ENCODE measurements at places on chromosomes 1 and 21.
A peak's percentile ranks its signal among the peaks of the same experiment; 100 is the strongest.

DNA sequence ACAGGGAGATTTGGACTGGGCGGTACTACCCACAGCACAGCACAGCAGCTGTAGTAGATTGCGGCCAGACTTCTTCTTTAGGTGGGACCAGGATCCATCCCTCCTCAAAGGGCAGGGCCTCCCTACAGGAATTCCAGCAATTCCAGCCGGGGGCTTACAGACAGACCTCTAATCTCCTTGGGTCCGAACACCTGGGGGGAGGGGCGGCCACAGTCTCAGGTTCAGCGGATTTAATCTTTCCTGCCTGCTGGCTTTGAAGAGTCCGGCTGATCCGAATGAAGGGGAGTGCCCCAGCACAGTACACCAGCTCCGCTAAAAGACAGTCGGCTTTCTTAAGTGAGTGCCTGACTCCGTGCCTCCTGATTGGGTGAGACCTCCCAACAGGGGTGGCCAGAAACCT is 1708.5 kb downstream of the BRINP3 start:
- H3K4me3 ChIP-seq, result no peak overlapping the region
- no peak overlapping the region for H3K27ac ChIP-seq
- H3K4me1 ChIP-seq, result no peaks in the 10 kb centered on the region
- H3K36me3 ChIP-seq, result no peaks in the 10 kb centered on the region
- DNase-seq, result no peak
- H3K27me3 ChIP-seq, result no peaks in the 10 kb centered on the region

GRCh38 chr21:32332463-32332951 is 33.9 kb downstream of the MRAP start:
- DNase-seq, result no peak
- no peak overlapping the region for H3K27ac ChIP-seq
- no peaks in the 10 kb centered on the region for H3K27me3 ChIP-seq
- H3K4me3 ChIP-seq, result no peak overlapping the region
- H3K4me1 ChIP-seq, result no peaks in the 10 kb centered on the region
- H3K36me3 ChIP-seq, result peaks cover 81% of the 10 kb centered on the region

- no peak overlapping the region for H3K27ac ChIP-seq
- DNase-seq, result peak; percentile 32
- no peaks in the 10 kb centered on the region for H3K36me3 ChIP-seq
- peaks cover 61% of the 10 kb centered on the region for H3K27me3 ChIP-seq
- H3K4me3 ChIP-seq, result peak overlapping the region; percentile 42
These were observed 1.1 kb downstream of the SERTAD4 start for GRCh38 chr1:210233495-210234328.

DNA sequence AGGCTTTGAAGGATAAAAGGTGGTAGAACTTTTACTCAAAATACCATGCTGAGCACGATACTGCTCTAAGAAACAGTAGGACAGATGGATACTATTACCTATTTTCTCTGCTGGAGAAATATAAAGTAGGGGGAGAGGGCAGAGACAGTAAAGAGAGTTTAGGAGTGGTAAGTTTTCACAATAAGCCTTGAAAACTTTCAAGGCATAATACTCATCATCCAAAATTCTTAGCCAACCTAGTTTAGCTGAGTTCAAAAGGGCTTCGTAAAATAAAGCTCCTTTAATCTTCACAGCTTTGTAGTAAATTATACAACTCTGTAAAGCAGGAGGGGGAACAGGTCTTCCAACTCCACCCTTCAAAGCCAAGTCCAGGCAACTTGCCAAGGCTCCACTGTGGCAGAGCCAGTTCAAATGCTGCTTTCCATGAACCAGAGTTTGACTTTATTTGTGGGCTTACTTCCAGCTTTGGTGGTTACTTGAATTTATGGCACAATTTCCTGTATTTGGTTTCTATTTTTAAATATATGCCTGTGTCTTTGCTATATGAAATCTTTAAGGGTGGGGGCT is 15.5 kb downstream of the TEX38 start:
- no peak overlapping the region for H3K27ac ChIP-seq
- DNase-seq, result no peak
- H3K4me1 ChIP-seq, result peaks cover 23% of the 10 kb centered on the region
- no peak overlapping the region for H3K4me3 ChIP-seq
- peaks cover 46% of the 10 kb centered on the region for H3K36me3 ChIP-seq

- peaks cover 39% of the 10 kb centered on the region for H3K4me1 ChIP-seq
- H3K36me3 ChIP-seq, result peaks cover 56% of the 10 kb centered on the region
- no peaks in the 10 kb centered on the region for H3K27me3 ChIP-seq
- no peak overlapping the region for H3K4me3 ChIP-seq
These were observed 4.7 kb downstream of the NSUN4 start for GRCh38 chr1:46345281-46345680.

GRCh38 chr21:40386294-40386911 is 460.6 kb downstream of the DSCAM start:
- H3K36me3 ChIP-seq, result no peaks in the 10 kb centered on the region
- DNase-seq, result peak; percentile 38

DNA sequence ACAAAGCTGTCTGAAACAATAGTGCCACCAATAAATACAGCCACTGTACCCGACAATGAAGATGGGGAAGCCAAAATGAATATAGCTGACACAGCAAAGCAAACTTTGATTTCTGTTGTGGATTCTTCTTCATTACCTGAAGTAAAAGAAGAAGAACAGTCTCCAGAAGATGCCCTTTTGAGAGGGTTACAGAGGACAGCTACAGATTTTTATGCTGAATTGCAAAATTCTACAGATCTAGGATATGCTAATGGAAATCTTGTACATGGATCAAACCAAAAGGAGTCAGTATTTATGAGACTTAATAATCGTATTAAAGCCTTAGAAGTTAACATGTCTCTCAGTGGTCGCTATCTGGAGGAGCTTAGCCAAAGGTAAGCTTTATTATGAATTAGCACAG is 56.6 kb downstream of the SUCO start:
- DNase-seq, result no peak
- no peak overlapping the region for H3K4me3 ChIP-seq
- peaks cover 58% of the 10 kb centered on the region for H3K36me3 ChIP-seq
- peak overlapping the region; percentile 82 for H3K27ac ChIP-seq
- peaks cover 35% of the 10 kb centered on the region for H3K4me1 ChIP-seq

DNA sequence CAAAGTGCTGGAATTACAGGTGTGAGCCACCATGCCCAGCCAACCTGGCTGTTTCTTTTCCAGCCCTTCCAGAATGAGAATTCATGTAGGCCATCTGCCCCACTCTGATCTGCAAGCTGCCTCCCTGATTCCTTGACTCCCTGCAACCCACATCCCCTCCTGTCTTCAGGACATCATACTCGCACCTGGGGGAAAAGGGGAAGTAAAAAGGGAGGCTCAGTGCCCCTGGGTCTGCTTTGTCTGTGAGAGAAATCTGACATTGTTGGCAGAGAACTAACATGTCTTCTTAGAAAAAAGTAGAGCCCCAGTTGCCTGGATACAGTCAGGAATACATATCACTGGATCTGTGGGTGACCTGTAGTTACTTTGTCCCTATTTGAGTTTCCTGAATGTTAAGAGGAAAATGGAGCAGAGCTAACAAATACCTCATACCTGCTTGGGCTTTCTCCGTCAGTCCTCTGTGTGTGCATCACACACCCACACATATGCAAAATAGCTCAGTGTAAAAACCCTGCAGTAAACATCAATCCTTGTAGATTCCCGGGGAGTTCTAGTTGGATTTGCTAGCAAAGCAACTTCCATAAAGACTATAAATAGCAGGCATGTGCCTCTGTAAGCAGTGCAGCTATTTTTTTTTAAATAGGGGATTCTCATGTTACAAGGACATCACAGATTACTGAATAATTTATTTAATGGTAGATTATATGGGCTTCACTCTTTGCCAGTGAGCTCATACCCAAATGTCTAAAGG is 62.9 kb downstream of the TEX35 start:
- H3K4me3 ChIP-seq, result no peak overlapping the region
- no peak for DNase-seq
- no peaks in the 10 kb centered on the region for H3K36me3 ChIP-seq

DNA sequence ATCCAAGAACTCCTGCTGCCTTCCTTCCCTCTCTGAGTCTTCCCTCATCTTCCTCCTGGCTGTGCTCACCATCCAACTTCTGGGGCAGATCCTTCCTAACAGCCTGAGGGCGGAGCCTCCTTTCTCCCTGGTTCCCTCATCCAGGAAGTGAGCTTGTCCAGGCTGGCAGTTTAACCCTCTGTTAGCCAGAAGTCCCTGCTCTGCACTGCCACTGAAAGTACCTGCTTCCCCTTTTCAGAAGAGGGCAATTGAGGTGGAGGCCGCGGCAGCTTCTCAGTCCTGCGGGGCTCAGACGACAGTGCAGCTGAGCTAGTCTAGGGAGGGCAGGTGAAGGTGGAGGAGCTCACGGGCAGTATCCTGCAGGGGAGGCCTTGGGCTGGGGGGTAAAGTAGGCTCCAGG is 149.1 kb downstream of the FCRL5 start:
- H3K27ac ChIP-seq, result no peak overlapping the region
- no peak overlapping the region for H3K4me3 ChIP-seq
- no peak for DNase-seq
- peaks cover 13% of the 10 kb centered on the region for H3K27me3 ChIP-seq
- no peaks in the 10 kb centered on the region for H3K36me3 ChIP-seq

- peak overlapping the region; percentile 3 for H3K4me3 ChIP-seq
- peaks cover 59% of the 10 kb centered on the region for H3K27me3 ChIP-seq
- peaks cover 25% of the 10 kb centered on the region for H3K4me1 ChIP-seq
- no peaks in the 10 kb centered on the region for H3K36me3 ChIP-seq
These were observed 105.3 kb upstream of the SLC45A1 start for GRCh38 chr1:8212580-8213031.

- H3K27me3 ChIP-seq, result peaks cover 2% of the 10 kb centered on the region
- DNase-seq, result no peak
- no peak overlapping the region for H3K27ac ChIP-seq
- no peaks in the 10 kb centered on the region for H3K36me3 ChIP-seq
- no peak overlapping the region for H3K4me3 ChIP-seq
These were observed 19.2 kb upstream of the TRIM33 start for GRCh38 chr1:114530224-114530623.

DNA sequence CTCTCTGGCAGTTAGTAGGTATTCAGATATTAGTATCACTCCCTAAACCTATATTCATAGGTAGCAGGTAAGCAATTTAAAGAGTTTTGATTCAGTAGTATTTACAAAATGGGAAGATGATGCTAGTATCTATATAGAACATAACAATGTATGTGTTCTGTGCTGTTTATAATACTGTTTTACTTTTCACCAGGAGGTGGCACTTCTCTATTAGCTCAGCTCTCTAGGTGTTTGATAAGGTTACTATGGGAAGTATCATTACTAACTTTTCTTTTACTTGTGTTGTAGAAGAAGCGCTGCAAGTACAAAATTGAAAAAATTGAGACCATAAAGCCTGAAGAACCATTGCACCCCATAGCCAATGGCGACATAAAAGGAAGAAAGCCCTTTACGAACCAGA is 49.4 kb upstream of the FASLG start:
- H3K27ac ChIP-seq, result peak overlapping the region; percentile 52
- H3K36me3 ChIP-seq, result peaks cover 44% of the 10 kb centered on the region
- peaks cover 8% of the 10 kb centered on the region for H3K4me1 ChIP-seq
- no peaks in the 10 kb centered on the region for H3K27me3 ChIP-seq

DNA sequence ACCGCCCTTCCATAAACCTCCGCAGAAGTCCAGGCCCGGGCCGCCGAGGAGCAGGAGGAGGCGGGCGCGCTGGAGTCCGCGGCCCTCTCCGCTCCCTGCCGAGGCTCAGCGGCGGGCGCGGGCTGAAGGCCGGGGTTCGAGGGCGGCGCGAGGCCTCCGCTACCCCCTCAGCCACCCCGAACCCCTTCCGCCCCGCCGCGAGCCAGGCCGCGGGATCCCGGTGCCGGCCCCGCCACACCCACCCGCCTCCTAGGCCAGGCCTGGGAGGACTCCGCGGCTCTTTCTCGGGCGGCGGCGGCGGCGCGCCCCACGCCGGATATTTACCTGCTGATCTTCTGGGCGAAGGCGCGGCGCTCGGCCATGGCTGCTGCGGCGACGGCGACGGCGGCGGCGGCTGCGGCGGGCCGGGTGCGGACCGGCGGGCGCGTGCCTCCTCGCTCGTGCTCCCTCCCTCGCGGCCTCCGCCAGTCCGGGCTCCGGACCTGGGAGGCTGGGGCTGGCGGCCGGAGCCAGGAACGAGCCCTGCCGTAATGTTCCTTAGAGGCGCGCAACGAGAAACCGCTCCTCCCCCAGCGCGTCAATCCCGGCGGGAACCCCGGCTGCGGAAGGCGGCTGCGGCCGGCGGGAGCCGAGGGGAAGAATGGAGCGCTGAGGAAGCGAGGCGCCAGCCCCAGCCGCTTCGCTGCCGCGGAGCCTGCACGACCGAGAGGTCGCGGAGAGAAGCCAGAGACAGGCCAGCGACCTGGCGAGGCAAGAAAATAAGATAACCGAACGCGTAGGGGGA is at the start of gene DOCK7:
TSS of gene DOCK7 (minus strand) at position 484 of the 784 bp plus-strand sequence. CDS start at position 362, 122 bp downstream.
- no peaks in the 10 kb centered on the region for H3K27me3 ChIP-seq
- peak within 1 kb of the TSS; percentile 68 for H3K27ac ChIP-seq
- H3K4me1 ChIP-seq, result peaks cover 37% of the 10 kb centered on the region
- peak; percentile 64 for DNase-seq
- no peaks in the 10 kb centered on the region for H3K36me3 ChIP-seq

GRCh38 chr21:15966651-15967050 is 236.9 kb downstream of the USP25 start:
- no peaks in the 10 kb centered on the region for H3K36me3 ChIP-seq
- H3K4me3 ChIP-seq, result no peak overlapping the region
- DNase-seq, result no peak
- no peak overlapping the region for H3K27ac ChIP-seq

DNA sequence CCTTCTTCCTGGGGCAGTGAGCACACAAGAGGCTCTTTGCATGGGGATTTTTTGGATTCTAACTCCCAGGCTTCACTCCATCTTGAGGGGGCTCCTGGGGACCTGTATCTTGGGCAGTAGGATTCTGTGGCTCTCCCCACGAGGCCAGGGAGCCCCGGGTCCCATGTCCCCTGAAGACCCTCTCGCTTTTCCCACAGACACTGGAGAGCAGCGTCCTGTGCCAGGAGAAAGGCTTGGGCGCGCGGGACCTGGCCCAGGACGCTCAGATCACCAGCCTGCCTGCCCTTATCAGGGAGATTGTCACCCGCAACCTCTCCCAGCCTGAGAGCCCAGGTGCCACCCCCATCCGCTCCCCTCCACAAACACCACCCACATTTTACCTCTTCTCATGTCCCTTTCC is 735 bp downstream of the CROCC start:
- DNase-seq, result no peak
- no peak overlapping the region for H3K27ac ChIP-seq
- no peaks in the 10 kb centered on the region for H3K36me3 ChIP-seq
- H3K4me1 ChIP-seq, result peaks cover 15% of the 10 kb centered on the region
- peaks cover 1% of the 10 kb centered on the region for H3K27me3 ChIP-seq

- no peak for DNase-seq
- H3K27ac ChIP-seq, result no peak overlapping the region
- no peaks in the 10 kb centered on the region for H3K4me1 ChIP-seq
- peaks cover 15% of the 10 kb centered on the region for H3K27me3 ChIP-seq
These were observed 10.9 kb upstream of the RWDD3 start for GRCh38 chr1:95223110-95223509.

DNA sequence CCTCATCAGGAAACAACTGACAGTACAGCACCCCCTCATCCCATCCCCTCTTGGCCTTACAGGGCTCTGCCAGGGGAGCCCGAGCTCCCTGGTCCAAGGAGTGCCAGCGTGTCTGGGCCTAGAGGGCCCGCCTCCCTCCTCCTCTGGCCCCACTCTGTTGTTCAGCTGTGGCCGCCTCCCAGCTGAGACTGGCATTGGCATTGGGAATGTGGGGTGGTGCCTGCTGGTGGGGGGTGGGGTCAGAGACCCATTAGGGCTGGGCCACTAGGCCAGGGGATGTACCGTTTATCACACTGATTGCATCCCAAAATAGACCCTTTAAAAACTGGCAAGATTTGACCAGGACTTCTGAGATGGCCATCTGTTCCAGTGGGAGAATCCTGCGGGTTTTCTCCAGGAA is 1.4 kb downstream of the LDLRAP1 start:
- H3K4me3 ChIP-seq, result peak overlapping the region; percentile 77
- no peaks in the 10 kb centered on the region for H3K27me3 ChIP-seq
- DNase-seq, result no peak
- no peaks in the 10 kb centered on the region for H3K36me3 ChIP-seq
- peak overlapping the region; percentile 59 for H3K27ac ChIP-seq

- peak; percentile 72 for DNase-seq
- H3K4me3 ChIP-seq, result peak within 1 kb of the TSS; percentile 87
- H3K27ac ChIP-seq, result peak within 1 kb of the TSS; percentile 73
- peaks cover 10% of the 10 kb centered on the region for H3K27me3 ChIP-seq
These were observed at the start of gene PAQR7 for GRCh38 chr1:25875154-25875855. Gene PAQR7, minus strand, starts transcription at chr1:25875708. Its CDS starts 11,869 bp downstream, at chr1:25863839.

Measured in activated naive CD8-positive, alpha-beta T cell treated with anti-CD3 and anti-CD28 coated beads, Interleukin-2, amount 50 U/mL, for 24 hours (primary cell).